ENCODE measurements at places on chromosomes 16 and 17.

GRCh38 chr17:44842748-44843147, 4.9 kb upstream of the HIGD1B start:
- DNase-seq, result no peak

DNA sequence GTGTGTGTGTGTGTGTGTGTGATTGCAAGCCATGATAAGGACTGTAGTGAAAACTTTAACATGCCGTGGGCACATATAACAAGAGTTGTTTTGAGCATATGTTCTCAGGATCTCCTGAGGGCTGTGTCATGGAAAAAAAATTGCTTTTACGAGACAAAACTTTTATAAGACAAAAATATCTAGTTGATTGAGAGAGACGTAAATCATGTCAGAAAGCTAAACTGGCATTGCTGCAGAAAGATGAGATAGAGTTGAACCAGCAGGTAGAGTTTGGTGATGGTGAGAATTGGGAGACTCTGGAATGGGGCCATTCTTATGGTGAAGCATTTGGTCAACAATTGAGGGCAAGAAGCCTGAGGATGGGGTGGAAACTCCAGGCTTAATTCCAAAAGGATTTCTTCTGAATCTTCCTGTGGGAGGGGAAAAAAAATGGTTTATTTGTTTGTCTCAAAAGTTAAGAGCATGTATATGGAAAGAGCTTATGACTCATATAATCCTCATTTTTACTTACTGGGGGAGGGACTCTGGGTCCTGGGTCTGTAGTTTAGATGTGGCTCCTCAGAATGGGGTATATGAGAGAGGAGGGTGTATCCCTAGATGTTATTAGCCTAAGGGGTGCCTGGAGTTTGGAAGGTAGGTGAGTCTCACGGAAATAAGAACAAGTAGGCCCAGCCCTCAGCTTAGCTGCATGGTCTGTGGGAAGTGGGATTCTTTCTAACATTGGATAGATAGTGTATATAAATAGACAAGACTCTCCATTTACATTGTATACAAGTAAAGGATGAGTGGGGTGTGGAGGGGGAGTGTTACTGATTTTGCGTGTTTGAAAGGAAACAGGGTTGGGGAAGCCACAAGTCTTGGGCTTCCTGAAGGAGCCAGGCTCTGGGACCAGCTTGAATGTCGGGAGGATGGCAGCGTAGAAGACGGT, 7.1 kb downstream of the MINK1 start:
- no peak for DNase-seq

- DNase-seq, result no peak
Measured at GRCh38 chr17:10842658-10843057, 4.8 kb upstream of the PIRT start.

DNA sequence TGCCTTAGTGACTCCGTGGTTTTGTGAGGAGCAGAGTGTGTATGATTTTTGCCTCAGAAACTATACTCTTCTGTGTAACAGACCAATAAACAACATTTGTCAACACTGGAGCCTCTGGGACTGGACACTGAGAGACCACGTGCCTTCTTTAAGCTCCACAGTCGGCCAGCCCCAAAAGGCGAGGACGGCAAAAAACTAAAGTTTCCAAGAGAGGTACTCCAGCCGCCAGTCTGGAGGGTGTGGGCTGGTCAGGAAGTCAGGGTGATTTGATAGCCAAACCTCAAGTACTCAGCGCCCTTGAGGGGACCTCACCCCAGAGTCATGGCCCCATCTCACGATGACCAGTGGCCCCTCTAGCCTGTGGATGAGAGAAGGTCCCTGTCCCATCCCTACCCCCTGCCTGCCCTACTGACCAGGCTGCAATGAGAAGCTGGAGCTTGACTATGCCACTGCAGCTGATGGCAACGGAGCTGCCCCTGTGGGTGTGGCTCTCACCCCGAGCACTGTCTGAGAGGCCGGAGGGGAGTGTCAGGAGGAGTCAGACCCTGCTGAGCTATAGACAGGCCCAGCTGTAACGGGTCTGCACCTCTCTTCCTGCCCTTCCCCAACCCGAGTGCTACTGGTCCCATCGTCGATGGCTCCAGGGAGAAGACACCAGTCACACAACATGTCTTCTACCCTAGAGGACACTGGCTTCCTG, 19.8 kb downstream of the MNT start:
- no peak for DNase-seq

GRCh38 chr17:82231312-82231561, 2.4 kb downstream of the SLC16A3 start:
- DNase-seq, result no peak

- DNase-seq, result no peak
Measured at GRCh38 chr16:2857451-2858244, at the start of gene PRSS22. TSS of gene PRSS22 (minus strand) at chr16:2858170. CDS start at chr16:2858104, 66 bp downstream.

DNA sequence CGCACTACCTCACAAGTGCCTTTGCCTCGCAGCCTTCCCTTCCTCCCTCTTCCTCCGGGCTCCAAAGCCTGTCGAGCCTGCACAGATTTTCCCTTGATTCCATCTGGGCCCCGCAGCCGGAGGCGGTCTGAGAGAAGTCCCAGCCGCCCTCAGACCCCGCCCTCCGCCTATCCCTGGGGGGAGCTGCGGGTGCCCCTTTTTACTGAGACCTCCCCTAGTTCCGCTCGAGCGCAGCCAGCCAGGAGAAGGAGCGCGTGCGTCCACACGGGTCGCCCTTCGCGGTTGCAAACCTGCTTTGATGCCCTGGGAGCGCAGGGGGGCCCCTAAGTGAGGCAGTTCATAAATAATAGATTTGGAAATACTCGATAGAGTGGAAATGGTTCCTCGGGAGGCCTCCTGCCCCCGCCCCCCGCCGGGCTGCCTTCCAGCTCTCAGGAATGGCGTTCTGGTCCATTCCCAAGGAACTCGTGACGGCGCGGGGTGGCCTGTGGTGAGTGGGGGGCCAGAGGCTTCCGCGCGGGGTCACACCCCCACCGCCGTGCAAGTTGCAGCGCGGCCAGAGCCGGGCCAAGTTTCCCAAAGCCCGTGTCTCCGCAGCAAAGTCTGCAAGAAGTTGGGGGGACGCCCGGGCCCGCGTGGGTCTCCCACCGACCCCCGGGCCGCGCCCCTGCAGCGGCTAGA, 610 bp downstream of the C16orf74 start:
- DNase-seq, result no peak

GRCh38 chr17:2734939-2735338, 14.5 kb downstream of the CCDC92B start:
- no peak for DNase-seq

DNA sequence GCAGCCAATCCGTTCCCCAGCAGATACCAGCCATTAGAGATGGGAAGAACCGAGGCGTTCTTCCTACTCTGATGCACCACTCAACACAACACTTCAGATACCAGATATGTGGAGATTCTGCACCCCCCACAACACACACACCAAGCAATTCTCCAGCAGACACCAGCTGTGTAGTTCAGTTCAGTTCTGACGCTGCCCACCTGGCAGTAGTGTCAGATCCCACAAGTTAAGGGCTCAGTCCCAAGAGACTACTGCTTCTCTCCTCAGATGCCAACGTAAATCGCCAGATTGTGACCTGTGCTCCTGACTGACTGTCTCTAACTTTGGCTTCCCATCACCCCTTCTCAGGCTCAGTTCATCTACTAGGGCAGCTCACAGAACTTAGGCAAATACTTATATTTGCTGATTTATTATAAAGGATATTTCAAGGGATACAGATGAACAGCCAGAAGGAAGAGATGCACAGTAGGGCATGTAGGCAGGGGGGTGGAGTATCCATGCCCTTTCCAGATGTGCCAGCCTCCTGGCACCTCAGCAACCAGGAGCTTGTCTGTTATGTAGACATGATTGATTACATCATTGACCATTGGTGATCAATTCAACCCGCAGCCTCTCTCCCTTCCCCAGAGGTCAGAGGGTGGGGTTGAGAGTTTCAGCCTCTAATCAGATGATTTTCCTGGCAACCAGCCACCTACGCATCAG, 110.6 kb downstream of the PRKCA start:
- no peak for DNase-seq

DNA sequence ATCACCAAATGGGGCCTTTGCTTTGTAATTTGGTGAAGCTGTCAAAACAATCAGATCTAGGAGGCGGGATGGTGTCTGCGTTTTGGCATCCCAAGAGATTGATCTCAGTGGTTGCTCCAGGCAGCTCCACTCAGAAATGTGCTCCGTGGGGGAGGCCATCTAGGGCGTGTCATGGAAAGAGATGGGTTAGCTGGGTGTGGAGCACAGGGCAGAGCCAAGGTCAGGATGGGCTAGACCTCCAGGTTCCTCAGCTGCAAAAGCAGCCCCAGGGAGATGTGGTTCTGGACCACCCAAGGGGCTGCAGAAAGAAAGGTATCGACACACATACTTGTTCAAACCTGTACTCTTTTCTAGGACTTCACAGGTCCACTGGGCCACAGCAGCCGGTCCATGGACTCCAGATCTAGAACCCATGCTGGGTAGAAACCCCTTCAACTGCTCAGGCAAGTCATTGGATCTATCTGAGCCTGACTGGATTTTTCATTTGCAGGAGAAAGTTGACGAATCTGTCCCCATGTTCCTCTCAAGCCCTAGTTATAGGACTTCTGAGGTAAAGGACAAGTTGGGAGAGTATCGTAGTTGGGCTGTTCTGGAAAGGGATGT, 270.2 kb upstream of the RPL38 start:
- DNase-seq, result no peak

- no peak for DNase-seq
Measured at GRCh38 chr17:35895636-35896587, 15.8 kb upstream of the CCL5 start.

- no peak for DNase-seq
Measured at GRCh38 chr16:30351586-30352419, 3.3 kb downstream of the CD2BP2 start.

GRCh38 chr17:61425682-61426481, 26.2 kb downstream of the TBX2 start:
- no peak for DNase-seq

DNA sequence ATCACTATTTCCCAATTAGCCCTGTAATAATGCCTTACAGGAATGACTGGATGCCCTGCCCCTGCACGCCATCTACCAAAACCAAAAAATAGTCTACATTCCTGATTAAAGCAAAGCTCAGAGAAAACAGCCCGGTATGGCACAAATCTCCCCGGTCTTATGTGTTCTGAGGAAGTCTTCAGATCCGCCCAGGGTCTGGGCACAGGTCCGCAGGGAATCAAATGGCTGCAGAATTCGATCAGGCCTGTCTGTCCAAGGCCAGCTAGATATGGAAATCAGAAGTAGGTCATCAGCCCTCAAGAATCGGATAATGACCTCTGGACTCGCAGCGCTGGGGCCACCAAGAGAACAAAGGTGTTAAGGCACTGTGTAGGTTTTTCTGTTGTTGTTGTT, 171.0 kb downstream of the ZFHX3 start:
- DNase-seq, result no peak

- no peak for DNase-seq
Measured at GRCh38 chr16:19520861-19521331, 1.0 kb downstream of the GDE1 start.

- no peak for DNase-seq
Measured at GRCh38 chr16:87409781-87410180, 17.6 kb downstream of the MAP1LC3B start.

DNA sequence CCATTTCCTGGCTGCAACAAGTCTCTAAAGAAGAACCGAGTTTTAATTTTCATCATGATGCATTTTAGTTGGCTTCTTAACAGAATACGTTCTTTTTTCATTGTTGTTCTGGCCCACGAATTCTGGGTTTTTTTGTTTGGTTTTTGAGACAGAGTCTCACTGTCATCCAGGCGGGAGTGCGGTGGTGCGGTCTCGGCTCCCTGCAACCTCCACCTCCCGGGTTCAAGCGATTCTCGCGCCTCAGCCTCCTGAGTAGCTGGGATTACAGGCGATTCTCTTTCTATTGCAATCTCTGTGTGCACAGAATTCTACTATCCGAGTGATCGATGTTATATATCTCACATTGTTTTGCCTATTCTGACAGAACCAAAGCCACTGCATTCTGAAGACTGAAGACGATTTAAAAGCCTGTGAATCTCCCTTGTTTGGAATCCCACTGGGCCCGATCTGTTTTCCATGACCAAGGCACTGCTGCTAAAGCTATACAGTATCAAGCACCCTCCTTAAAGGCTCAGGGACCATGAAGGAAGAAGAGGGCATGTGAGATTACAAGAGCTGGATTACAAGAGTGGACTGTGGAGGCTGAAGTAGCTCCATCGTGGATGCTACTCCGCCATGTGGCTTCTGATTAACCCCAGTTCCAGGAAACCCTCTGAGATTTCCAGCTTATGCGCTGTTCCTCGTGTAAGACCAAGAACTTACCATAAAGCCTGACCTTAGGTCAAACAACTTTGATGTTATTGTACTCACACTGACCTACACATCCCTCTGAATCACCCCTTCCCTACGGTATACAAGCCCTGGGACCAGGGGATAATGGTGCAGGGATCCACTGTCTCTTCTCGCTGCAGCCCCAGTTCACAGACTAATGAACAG, 44.3 kb downstream of the ADCY9 start:
- DNase-seq, result no peak

DNA sequence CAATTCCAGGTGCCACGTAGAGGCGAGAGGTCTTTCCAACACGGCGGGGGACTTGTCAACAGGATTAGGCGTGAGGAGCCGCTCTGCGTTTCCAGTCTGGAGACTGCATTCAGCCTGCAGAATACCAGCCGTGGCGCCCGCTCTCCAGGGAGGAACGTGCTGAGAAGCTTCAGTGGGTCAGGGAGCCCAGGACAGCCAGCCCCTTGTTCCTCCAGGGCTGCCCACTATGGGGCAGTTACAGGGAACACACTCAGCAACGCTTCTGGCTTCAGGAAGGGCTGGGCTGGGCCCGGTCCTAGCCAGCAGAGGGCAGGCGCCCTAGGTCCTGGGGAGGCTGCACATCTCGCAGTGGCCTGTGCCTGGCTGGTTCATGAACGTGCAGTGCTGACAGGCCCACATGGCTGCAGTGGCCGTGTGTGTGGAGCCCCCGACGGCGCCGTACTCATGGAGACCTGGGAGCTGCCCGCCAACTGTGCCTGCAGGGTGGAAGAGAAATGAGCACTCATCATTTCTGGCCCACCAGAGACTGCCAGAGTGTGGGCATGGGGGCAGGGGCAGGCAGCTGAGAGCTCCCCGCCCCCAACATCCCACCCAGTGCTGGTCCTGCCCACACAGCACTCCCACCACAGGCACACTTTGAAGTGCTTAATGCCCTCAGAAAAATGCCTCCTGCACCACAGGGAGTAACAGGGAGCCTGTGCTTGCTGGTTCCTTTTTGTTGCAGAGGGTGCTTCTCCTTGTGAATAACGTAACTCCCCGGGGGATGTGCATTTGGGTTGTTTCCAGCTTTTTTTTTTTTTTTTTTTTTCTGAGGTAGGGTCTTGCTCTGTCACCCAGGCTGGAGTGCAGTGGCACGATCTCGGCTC, 7.0 kb upstream of the FAAP100 start:
- no peak for DNase-seq

Data from activated CD8-positive, alpha-beta memory T cell treated with anti-CD3 and anti-CD28 coated beads for 1 hour (primary cell).